ENCODE measurements at places on chromosomes 13 and 19.

DNA sequence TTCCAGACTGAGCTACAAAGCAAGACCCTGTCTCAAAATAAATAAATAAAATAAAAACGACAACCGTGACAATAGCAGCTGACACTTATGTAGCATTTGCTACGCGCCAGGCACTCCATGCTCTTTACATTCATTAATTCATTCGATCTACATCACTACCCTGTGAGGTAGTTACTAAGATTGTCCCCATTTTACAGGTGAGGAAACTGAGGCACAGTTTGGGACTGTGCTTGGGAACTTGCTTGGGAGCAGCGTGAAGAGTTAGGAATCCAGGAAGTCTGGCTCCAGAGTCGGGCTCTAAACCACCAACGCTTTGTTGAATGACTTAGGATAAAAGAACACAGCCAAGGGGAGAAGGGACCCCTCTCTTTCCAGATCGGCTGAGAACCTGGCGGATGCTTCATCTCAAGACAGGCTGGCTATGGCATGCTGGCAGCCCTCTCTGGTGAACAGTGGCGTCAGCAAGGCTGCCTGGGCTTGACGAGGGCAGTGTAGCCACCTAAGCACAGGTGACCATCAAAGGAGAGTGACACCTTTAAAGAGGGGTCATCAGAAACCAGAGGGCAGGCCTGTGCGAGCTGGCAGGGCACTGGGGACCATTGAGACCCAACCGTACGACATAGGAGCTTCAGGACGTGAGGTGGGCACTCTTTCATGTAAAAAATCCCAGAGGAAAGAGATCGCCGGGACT, 591 bp downstream of the DOHH start:
- no peak for DNase-seq

DNA sequence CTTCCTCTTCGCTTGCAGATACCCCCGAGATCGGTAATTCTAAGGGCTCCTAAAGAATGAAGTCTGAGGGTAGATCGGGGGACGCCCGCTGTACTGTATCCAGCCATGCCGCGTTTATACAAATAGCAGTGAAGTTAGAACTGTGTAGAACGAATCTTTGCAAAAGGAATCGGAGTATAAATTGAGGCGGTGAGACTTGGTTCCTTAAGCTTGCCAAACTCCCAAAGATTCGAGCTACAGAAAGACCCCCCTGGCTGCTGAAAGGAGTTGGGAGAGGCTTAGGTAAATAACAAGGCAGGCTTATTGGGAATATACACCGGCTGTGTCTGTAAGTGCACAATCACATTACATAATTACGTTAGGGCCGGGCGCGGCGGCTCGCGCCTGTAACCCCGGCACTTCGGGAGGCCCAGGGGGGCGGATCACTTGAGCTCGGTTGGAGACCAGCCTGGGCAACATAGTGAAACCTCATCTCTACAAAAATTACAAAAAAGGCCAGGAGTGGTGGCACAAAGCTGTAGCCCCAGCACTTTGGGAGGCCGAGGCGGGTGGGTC, 12.2 kb downstream of the TMEM160 start:
- DNase-seq, result no peak

GRCh38 chr19:41426116-41426841, 895 bp downstream of the B3GNT8 start:
- no peak for DNase-seq

DNA sequence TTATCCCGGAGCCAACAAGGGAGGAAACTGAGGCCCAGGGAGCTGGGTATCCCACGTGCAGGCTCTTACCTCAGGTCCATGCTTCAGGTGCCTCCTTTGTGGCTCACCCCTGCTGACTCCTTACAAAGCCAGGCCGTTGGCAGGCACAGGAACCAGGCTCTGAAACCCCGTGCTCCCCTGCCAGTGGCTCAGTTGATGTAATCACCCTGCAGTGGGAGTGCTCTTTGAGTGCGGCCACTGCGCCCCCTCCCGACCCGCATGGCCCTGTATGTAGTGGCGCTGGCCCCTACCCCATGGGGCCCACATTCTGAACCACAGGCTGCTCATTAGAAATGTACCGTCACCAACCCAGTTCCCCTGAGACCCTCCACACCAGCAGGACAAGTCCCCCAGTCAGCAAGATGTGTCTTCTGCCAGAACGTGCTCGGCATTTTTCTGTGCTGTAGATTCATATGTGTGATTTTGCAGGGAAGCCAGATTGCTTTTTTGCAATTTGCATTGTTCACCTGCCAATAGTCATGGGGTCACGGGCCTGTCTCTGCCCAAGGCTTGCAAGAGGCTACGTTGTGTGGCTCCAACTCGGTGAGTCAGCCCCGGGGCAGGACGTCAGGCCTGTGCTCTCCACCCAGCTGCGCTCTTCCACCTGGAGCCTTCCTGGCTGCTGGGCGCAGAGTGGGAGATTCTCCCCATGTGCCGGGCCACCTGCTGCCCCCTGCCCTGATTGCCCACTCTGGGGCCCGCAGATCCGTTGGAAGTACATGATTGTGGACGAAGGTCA, 60.3 kb downstream of the SMARCA4 start:
- DNase-seq, result peak; percentile 90

DNA sequence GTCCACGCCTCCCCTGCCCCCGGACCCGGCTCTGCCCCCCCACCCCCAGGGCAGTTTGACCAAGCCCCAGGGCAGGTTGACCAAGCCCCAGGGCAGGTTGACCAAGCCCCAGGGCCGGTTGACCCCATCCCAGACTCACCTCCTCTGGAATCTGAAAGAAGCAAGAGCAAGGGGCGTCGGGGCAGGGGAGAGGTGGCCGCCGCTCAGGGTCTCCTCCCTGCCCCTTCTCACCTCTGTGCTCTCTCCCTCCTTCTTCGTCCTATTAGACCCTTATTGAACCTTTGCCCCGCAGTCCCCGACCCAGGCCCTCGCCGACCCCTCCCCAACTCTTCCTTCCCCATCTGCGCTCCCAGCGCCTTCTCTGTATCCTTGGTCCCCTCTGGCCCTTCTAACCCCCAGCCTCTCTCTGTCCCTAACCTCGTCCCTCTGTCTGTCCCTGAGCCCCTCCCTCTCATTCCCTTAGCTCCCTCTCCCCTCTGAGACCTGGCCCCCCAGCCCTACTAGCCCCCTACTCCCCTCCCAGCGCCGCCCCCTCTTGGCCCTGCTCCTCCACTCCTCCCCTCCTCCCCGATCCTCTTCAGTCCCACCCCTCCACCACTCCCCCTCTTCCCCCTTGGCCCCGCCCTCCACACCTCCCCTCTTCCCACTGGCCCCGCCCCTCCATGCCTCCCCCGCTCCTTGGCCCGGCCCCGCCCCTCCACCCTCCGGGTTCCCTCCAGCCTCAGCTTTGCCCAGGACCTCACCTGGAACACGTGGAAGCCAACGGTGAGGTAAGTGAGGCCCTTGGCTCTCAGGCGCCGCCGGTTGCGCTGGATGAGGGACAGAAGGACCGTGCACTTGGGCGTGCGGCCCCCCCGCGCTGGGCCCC, 7.6 kb downstream of the CAPN12 start:
- peak; percentile 56 for DNase-seq

GRCh38 chr13:87052731-87053130, 618.4 kb upstream of the SLITRK5 start:
- DNase-seq, result no peak

GRCh38 chr19:16773259-16773658, 53.6 kb downstream of the NWD1 start:
- no peak for DNase-seq

DNA sequence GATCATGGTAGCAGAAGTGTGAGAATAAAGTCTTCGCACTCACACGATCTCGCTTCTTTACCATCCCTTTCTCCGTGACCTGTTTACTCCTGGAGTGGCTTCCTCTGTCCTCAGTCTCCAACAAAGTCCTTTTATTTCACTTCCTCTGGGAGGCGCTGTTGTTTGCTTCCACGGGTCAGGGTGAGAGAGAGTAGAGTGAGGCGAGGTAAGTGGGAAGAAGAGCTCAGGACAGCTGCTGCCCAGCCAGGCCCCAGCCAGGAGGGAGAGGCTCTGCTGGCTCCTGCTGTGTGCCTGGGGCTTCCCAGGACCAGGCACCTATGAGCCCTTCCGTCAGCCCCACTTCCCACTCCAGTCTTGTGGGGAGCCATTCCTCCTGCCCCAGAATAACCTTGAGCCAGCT, 242.1 kb downstream of the FGF9 start:
- no peak for DNase-seq

GRCh38 chr19:19510432-19510831, 4.9 kb downstream of the TSSK6 start:
- DNase-seq, result no peak

DNA sequence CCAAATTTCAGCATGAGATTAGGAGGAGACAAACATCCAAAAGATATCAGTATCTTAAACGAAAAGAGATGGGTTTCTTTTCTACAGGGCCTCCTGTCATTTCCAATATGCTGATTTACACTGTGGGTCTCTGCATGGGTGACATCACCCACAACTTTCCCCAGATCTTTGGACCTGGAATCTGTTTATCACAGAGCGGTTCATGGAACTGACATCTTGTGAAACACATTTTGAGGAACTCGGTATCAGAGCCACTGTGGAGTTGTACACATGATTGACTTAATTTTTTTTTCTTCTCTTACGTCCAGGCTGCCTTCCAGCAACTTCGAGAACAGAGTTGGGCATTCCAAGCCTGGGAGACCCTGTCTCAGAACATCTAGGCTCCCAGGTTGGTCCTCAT, 80.2 kb upstream of the SERP2 start:
- no peak for DNase-seq

DNA sequence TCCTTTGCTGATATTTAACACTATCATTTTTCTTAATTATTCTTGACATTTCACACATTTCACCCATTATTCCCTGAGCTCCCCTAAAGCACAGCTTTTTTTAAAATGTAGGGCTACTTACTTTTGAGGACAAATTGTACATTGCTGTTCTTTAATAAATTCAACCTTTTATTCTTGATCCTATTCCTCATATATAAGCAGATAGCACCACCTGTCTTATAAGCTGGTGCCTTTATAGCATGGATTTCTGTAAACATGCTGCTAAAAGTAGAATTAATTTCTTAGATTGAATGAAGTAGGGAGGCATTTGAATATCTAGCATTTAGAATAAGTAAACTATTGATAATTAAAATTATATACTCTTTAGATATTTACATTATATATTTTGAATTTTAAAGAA, 603.4 kb upstream of the PCDH9 start:
- DNase-seq, result no peak

GRCh38 chr13:44049081-44049945, 169.6 kb downstream of the LACC1 start:
- DNase-seq, result no peak

Measured in adrenal gland (tissue), 19 donors.